ENCODE measurements at places on chromosomes 3 and 15.

- DNase-seq: no peak
Measured at GRCh38 chr3:193775421-193776077, 182.5 kb downstream of the OPA1 start.

DNA sequence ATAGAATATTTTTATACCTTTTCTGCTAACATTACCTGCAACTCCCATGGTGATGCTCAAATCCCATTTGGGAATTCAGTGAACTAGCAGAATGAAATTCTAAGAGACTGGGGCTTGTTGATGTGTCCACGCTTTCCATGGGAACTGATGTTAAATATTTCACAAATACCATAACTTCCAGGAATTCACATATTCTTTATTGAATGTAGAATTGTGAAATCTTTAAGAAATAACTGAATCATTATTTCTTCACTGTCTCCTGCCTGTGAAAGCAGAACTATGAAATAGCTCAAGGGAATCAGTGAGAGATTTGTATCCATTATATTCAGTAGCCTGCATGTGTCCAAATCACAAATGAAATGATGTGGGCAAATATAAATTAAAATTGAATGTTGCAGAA lies 130.8 kb downstream of the SERPINI1 start:
- DNase-seq: no peak

DNA sequence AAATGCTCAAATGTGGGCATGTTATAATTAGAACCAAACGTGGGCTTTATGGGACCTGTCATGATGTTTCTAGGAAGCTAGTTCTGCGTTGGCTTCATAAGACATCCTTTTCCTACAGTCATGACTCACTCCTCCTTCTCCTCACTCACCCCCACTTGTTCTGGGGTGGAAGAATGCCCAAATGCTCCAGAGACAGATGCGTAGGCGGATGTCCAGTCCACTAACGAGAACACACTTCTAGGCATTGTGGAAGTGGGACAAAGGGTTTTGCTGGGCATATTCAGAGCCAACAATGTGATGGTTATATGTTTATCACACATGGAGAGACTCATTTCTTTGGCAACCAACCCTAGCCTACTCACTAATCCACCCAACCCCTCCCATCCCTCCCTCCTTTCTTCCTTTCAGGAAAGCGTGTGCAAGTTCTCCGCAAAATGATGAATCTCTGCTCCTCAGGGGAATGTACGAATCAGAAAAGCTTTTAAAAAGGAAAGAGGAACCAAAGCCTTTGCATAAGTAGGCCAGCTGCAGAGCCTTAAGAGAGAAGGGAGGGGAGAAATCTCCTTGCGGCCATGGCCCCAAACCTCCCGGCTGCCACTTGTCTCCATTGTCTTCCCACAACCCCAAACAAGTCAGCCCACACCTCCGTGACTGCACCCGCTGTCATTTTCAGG lies 123.0 kb upstream of the SPRED1 start:
- no peak for DNase-seq

DNA sequence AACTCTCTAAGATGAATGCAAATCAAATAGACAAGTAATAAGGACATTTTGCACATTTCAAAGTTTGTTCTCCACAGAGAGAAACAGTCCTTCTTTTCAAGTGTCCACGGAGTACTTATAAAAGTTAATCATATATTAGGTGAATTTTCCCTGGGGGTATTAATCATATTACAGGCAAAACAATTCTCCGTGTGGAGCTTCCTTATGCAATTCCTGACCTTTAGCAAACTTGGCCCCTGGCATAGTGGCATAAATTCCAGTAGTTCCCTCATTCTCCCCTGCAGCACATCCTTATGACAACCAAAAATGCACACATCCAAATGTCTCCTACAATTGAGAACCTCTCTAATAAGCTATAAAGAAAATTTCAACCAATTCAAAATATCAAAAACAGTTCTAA lies 34.4 kb downstream of the FSIP1 start:
- DNase-seq: no peak

DNA sequence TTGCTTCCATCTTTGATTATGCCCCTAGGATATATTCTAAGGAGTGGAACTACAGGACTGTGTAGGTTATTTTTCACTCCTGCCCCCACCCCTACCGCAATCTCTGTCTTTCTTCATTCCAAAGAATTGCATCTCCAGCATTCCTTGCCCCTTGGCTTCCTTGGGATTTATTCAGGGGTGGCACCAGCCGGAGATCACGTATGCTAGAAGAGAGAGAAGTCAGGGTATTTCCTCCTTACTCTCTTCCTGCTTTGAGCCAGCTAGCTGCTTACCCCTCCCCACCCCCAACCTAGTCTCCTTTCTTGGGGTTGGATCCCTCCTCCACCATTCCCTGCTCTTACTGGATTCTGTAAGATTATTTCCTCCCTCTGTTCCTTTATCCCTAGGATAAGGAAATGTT lies 35.0 kb upstream of the DENND4A start:
- no peak for DNase-seq

- no peak for DNase-seq
Measured at GRCh38 chr15:47972738-47973137, 148.1 kb upstream of the SLC24A5 start.

GRCh38 chr3:474828-475227 lies 278.3 kb downstream of the CHL1 start:
- no peak for DNase-seq

DNA sequence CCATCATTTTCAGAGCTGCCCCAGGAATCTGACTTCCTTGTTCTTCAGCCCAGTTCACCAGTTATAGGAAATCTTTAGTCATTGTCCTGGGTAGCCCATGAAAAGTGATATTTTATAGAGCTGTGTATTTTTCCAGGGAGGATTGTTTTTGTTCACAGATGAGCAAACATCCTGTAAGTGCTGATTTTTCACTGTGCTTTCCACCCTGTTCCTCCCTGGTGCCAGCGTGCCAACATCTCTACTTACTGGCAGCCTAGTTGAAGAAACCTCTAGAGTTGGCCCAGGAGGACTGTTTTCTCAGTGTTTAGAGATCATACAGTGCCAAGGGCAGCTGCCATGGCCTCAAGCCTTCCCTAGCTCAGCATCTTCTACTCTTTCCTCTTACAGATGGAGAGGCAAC lies 41.3 kb downstream of the ST6GAL1 start:
- no peak for DNase-seq

DNA sequence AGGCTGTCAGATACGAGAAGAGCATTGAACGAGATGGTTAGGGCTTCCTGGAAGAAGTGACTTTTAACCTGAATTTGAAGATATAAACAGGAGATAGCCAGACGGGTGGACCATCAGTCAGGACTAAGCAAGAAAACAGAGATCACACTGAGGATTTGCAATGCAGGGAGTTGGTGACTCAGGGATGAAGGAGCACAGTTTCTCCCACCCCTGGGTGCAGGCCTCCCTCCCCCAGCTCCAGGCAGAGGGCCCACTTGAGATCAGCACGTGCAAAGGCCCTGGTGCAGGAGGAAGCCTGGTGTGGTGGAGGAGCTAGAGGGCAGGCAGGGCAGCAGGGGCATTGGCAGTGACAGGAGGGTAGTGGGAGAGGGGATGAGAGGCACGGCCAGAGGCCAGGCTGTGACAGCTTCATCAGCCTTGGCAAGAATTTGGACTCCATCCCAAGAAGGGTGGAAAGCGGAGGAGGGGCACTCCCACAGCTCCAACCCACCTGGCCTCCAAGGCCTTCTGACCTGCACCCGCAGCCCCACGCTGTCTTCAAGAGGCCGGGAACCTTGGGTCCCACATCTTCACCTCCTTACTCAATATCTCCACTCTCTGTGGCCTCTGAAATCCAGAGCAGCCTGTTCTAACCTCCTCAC lies 8.7 kb upstream of the PCSK6 start:
- DNase-seq: no peak

DNA sequence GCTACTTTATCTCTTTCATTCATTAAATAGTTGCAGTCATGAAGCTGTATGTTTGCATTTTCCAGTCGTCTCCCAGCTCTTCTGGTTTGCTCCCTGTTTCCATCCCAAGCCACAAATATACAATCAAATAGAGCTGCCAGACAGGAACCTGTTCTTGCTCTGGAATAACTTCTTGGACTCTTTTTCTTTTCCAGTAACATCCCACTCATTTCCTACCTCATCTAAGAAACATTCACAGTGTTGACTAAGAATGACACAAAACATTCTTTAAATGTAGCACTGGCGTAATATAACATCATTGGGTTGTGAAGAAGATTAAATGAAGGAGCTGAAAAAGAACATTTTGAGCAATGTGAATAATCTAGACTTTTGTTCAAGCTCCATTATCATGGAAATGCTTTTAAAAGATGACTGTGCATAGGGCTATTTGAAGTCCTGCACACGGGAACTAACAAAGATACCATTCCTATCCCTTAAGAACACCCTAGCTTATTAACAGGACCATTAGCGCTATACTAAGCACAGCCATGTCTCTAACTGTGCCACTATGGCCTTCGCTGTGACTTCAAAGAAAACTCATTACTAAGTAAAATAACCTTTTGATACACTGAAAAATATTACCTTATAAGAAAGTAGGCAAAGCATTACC lies 574.0 kb downstream of the NAALADL2 start:
- DNase-seq: no peak

- no peak for DNase-seq
Measured at GRCh38 chr15:46696281-46696680, 1021.0 kb upstream of the SEMA6D start.

GRCh38 chr15:55108858-55109518 lies 87.8 kb downstream of the RSL24D1 start:
- DNase-seq: peak; percentile 32

DNA sequence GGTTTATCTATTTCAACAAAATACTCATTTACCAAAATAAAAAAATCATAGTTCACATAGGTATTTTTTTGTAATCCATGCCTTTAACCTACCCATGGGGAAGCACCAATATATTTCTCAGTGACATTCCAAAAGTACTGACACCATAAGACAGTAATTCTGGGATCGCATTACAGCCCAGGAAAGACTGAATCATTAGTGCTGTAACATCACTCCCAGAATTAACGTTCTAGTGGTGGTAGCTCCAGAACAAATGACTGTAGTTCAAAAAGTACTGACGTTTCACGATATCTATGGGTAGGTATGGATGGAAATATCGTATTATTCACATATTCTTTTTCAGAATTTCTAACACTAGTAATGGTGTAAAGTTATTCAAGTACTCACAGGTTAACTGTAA lies 54.3 kb upstream of the NEK10 start:
- DNase-seq: no peak

DNA sequence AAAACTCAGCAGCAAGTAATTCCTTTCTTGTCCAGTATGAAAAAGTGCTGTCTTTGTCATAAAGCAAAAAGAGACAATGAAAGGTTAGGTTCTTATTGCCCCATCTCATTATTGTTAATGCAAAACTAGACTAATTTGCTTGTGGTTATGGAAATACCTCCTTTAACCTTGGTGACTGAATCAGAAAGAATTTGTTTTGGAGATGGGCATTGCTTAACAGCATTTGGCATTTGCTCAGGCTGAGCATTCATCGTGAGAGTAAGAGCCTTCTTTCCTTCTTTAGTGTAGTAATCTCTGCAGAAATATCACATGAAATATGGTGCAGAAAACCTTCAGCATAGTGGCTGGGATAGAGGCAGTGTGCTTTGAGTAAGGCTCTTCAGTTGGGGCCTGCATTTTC lies 103.1 kb downstream of the CNTN6 start:
- no peak for DNase-seq

DNA sequence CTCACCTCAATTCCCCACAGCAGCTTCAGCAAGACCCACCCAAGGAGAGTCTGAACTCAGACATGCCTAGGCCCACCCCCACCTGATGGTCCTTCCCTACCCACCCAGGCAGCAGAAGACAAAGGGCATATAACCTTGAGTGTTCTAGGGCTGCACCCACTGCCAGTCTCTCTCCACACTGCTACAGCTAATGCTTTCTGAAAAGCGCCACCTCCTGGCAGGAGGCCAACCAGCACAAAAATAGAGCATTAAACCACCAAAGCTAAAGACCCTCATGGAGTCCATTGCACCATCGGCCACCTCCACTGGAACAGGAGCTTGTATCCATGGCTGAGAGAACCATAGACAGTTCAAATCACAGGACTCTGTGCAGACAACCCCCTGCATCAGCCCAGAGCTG lies 11.3 kb upstream of the RPL39L start:
- DNase-seq: peak; percentile 41

DNA sequence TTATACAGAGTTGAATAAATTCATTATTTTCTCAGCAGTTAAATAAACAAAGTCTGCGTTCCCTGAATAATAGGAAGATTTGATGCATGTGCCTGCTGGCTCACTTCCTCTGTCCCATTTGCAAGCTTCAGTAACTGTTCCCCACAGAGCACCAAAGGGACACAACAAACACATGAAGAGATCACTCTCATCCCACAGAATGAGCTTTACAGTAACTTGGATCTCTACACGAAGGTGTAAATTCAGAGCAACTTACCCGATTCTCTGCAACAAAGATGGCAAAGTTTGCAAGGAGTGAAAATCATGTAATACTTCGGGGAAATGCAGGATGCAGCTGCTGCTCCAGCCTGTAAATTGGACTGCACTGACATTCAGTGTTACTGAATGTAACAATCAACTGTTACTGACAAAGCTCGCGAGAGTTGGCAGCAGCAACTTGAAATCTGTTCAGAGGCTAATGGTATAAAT lies at the start of gene BCHE:
TSS of gene BCHE (minus strand) at position 366 of the 468 bp plus-strand sequence. CDS start 6,390 bp downstream, outside the sequence.
- DNase-seq: no peak

DNA sequence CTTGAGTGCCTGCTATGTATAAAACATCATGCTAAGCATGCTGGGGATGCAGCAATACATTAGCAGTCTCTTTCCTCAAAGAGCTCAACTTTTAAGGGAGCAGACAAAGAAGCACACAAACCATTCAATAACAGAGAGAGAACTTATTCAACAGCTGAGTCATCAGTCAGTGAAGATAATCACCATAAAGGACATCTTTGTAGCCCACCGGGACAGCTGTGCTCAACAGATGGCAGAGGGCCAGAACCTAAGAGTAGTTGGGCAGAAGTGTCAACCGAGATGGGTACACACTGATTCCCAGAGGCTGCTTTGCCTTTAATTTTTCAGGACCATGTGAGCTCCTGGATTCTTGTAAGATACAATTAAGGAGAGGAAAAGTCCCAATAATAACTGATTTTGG lies 4.2 kb upstream of the RAB8B start:
- DNase-seq: no peak

- DNase-seq: no peak
Measured at GRCh38 chr3:10707400-10708215, 108.4 kb upstream of the SLC6A11 start.

GRCh38 chr15:88208396-88208795 lies 48.1 kb downstream of the NTRK3 start:
- no peak for DNase-seq

DNA sequence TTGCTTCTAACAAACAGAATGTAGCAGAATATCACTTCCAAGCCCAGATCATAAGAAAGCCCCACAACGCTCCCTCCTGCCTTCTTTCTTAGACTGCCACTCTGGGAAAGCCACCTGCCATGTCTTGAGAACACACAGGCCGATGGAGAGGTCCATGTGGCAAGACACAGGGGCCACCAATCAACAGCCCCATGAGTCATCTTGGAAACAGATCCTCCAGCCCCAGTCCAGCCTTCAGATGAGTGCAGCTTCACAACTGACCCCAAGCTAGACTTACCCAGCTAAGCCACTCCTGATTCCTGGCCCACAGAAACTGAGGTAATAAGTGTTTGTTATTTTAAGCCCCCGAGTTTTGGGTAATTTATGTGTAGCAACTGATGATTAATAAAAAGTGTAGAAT lies 39.7 kb downstream of the PTH1R start:
- no peak for DNase-seq

All from stimulated activated CD4-positive, alpha-beta T cell treated with anti-CD3 and anti-CD28 coated beads, TNF-alpha, amount 100 ng/mL, for 48 hours (primary cell).